Neural progenitor cell (in vitro differentiated cells): ENCODE measurements at places on chromosomes 4 and X. TPM values are rescaled to one million over a fixed set of nuclear protein-coding genes. Genes with fewer than 3 reads are reported as not detected.

Gene TCEAL5
- 0.12 TPM in 1 of 2 replicates, not detected in the other for total RNA-seq

Gene RNF128
- total RNA-seq, result 0.06 TPM in 1 of 2 replicates, not detected in the other

Gene KLF8
- 14.8 and 15.4 TPM in 2 replicates for total RNA-seq

Gene NKAP
- total RNA-seq, result 6.5 and 11.2 TPM in 2 replicates

Gene FAM47E
- 3.5 and 7.0 TPM in 2 replicates for total RNA-seq

Gene RHOXF1
- total RNA-seq, result not detected in 2 replicates

Gene SH3RF1
- 14.1 and 17.1 TPM in 2 replicates for total RNA-seq

Gene GNRHR
- total RNA-seq, result not detected in 2 replicates

Gene GJB1
- not detected in 2 replicates for total RNA-seq

Gene CT47B1
- total RNA-seq, result not detected in 2 replicates

Gene ARSD
- total RNA-seq, result 4.3 and 6.2 TPM in 2 replicates

Gene NAT8L
- total RNA-seq, result 0.62 and 3.4 TPM in 2 replicates

Gene ARR3
- total RNA-seq, result not detected in 2 replicates

Gene TRAM1L1
- 4.5 and 8.4 TPM in 2 replicates for total RNA-seq

Gene DRP2
- 1.4 and 2.2 TPM in 2 replicates for total RNA-seq

Gene TRIM60
- not detected in 2 replicates for total RNA-seq

Gene STARD8
- 0.82 and 2.3 TPM in 2 replicates for total RNA-seq

Gene ACSL4
- total RNA-seq, result 53.6 and 87.3 TPM in 2 replicates

Gene PGAM4
- total RNA-seq, result not detected in 2 replicates

Gene ARMCX4
- total RNA-seq, result 8.8 and 14.1 TPM in 2 replicates

Gene PDGFRA
- 1.8 and 2.1 TPM in 2 replicates for total RNA-seq

Gene BGN
- 0.37 TPM in 1 of 2 replicates, not detected in the other for total RNA-seq

Gene GLOD5
- not detected in 2 replicates for total RNA-seq

Gene ARX
- total RNA-seq, result 5.3 and 9.0 TPM in 2 replicates

Gene EREG
- not detected in 2 replicates for total RNA-seq

Gene YTHDC1
- 73.0 and 108 TPM in 2 replicates for total RNA-seq

Gene GABRG1
- not detected in 2 replicates for total RNA-seq

Gene FRAS1
- total RNA-seq, result 21.1 and 21.3 TPM in 2 replicates

Gene TRIM75
- not detected in 2 replicates for total RNA-seq

Gene MAGEB4
- not detected in 2 replicates for total RNA-seq
